ENCODE measurements at places on chromosomes 4 and X. TPM values are rescaled to one million over a fixed set of nuclear protein-coding genes. Genes with fewer than 3 reads are reported as not detected.
A peak's percentile ranks its signal among the peaks of the same experiment; 100 is the strongest.

Gene NAAA
- total RNA-seq = 11.2 TPM

- no peak overlapping the region for H3K27ac ChIP-seq
- no peaks in the 10 kb centered on the region for H3K36me3 ChIP-seq
- H3K4me3 ChIP-seq = no peak overlapping the region
- no peak for DNase-seq
These were observed 374.2 kb upstream of the SMIM31 start for GRCh38 chr4:164379694-164380093.

GRCh38 chr4:8230891-8231290, 31.8 kb downstream of the SH3TC1 start:
- no peaks in the 10 kb centered on the region for H3K27me3 ChIP-seq
- no peak for DNase-seq
- H3K36me3 ChIP-seq = no peaks in the 10 kb centered on the region
- H3K4me3 ChIP-seq = no peak overlapping the region
- H3K27ac ChIP-seq = no peak overlapping the region

DNA sequence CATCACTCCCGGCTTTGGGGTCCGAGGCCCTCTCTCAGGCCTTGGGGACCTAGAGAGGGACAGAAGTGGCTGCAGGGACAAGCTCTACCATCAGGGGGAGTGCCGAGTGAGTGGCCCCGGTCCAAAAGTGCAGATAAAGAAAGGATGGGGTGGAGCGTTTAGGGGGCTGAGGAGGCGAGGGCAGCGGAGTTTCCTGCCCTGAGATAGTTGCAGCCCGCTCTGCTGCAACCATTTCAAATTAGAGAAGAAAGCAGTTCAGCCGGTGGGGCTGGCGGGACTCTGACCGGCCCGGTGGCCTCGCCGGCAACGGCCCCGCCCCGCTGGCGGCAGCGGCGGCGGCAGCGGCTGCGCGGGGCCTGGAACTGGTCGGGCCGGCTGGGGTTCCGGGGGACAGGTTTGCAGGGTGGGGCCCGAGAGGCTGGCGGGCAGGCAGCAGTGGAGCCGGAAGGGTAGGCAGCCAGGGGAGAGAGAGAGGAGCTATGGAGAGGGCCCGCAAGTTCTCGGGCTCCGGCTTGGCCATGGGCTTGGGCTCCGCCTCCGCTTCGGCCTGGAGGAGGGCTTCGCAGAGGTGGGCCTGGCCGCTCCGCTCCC, 7.6 kb downstream of the DLG3 start:
- H3K4me1 ChIP-seq = peaks cover 16% of the 10 kb centered on the region
- no peaks in the 10 kb centered on the region for H3K36me3 ChIP-seq
- no peaks in the 10 kb centered on the region for H3K27me3 ChIP-seq
- DNase-seq = peak; percentile 72
- peak overlapping the region; percentile 41 for H3K4me3 ChIP-seq

DNA sequence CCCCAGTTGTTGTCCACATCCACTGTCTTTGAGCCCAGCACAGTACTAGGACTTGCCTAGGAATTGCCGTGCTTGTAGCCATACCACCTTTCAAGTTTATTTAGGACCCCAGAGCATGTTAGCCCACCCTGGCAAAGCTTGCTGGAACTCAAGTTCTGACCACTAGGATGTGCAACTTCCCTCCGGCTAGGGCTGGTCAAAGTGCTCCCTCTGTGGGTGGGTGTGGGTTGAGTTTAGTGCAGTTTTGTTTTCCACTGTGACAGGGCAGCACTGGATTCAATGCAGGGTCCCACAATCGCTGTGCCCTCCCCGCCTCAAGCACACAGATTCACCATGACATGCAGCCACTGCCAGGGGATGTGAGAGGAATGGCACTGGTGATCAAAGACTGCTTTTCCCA, 96.0 kb downstream of the RASGEF1B start:
- DNase-seq = no peak
- H3K4me3 ChIP-seq = no peak overlapping the region
- H3K4me1 ChIP-seq = peaks cover 25% of the 10 kb centered on the region
- no peaks in the 10 kb centered on the region for H3K27me3 ChIP-seq

DNA sequence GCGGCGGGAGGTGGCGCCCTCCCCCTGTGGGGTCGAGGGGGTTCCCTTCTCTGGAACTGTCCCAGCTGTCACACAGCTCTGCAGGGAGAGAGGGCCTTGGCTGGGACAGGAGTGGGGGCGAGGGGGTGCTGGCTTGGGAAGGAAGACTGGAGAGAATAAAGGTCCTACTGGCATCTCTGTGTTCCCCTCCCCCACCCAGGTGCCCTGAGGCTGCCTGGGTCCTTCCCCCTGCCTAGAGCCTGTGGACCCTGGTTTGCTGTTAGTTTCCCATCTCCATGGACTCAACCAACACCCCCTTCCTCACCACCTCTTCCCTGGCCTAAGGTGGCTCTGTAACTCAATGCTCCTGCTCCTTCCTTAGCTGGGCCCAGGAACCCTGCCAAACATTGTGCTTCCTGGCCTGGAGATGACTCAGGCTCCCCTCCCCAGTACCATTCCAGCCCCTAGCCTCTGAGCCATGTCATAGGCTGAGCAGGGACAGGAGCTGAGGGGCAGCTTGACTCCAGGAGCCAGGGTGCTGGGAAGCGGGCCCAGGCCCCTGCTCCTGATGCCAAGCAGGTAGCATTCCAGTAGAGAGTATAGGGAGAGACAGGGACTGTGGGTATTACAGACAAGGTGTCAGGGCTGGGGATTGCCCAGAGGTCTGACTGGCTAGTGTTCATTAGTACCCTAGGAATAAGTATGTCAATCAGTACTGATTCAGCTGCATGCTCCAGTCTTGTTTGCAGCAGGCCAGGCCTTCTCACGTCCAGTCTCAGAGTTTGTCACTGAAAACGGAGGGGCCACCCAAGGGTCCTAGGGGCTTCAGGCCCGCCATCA, 100.7 kb downstream of the EFNB1 start:
- H3K27ac ChIP-seq = no peak overlapping the region
- H3K27me3 ChIP-seq = no peaks in the 10 kb centered on the region
- DNase-seq = no peak
- H3K4me3 ChIP-seq = no peak overlapping the region
- H3K36me3 ChIP-seq = no peaks in the 10 kb centered on the region
- no peaks in the 10 kb centered on the region for H3K4me1 ChIP-seq
